ENCODE measurements at places on chromosomes 11 and 22.

- DNase-seq, result no peak
- H3K36me3 ChIP-seq, result no peaks in the 10 kb centered on the region
- H3K4me3 ChIP-seq, result no peak overlapping the region
- H3K27me3 ChIP-seq, result no peaks in the 10 kb centered on the region
- peaks cover 3% of the 10 kb centered on the region for H3K4me1 ChIP-seq
- no peak overlapping the region for H3K27ac ChIP-seq
Observed at GRCh38 chr11:58276151-58276550, 8.1 kb upstream of the OR10W1 start.

DNA sequence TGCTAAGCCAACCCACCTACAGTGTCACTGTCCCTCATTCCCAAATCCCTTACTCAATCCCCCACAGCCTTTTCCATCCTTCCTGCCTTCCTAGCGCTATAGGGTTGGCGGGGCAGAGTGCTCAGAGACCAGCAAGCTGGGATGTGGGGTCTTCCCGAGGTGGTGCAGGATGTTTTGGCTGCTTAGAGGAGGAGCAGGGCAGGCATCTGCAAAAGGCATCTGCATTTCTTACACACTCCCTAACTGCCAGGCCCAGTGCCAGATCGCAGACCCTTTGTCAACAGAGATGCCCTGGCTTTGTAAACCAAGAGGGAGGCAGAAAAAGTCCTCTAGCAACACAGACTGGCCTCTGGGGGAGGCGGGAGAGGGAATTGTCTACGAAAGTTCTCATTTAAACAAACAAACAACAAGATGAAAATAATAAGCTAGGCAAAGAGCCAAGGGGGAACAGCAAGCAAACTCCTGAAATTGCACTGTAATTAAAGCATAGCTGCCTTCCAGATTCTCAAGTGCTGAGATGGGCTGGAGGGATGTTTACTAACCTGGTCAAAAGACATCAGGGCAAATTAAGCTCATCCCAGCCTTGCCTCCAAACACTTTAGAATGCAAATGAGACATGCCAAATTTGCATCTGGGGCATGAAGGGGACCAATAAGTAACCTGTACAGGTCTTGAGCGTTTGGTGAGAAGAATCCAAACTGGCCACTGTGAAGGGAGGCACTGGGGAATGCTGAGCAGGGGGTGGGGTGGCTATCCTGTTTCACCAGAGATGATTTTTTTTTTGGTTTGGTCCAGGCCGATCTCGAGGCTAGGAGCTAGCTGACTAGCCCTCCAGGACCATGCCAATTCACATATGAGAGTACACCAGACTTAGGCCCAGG lies 38.1 kb upstream of the ADA2 start:
- peak overlapping the region; percentile 65 for H3K27ac ChIP-seq
- no peaks in the 10 kb centered on the region for H3K27me3 ChIP-seq
- H3K4me3 ChIP-seq, result peak overlapping the region; percentile 18
- H3K4me1 ChIP-seq, result peaks cover 21% of the 10 kb centered on the region

DNA sequence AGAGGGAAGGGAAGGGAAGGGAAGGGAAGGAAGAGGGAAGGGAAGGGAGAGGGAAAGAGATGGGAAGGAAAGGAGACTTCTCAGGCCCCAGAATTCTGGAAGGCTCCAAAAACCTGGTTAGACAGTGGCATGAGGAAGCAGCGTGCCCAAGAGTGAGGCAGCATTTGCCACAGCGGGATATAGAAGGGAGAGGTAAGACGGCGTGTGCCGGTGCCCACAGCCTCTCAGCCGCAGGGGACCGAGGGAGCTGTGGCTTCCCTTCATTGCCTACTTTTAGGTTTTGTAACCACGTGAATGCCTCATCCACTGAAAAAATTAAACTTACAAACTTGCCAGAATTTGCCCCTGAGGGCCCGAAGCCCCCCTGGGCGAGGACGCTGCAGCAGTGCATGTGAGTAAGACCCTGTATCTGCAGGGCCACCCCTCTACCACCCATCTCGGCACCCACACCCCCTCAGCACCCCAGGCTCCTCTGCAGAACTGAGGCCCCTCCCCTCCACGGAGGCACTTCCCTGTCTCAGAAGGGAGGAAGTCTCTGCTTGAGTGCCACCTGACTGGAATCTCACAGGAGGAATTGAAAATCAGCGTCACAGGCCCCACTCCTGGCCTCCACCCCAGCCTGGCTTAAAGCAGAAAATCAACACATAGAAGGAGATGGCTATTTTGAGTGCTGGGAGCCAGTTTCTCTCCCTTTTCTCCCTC lies 58.1 kb downstream of the LINC01488 start:
- no peaks in the 10 kb centered on the region for H3K36me3 ChIP-seq
- no peaks in the 10 kb centered on the region for H3K27me3 ChIP-seq
- no peak overlapping the region for H3K27ac ChIP-seq
- H3K4me1 ChIP-seq, result peaks cover 7% of the 10 kb centered on the region
- peak; percentile 21 for DNase-seq

- H3K27me3 ChIP-seq, result peaks cover 14% of the 10 kb centered on the region
- H3K4me1 ChIP-seq, result peaks cover 4% of the 10 kb centered on the region
- H3K4me3 ChIP-seq, result no peak overlapping the region
- no peak for DNase-seq
Observed at GRCh38 chr11:76665172-76665571, 5.4 kb downstream of the LRRC32 start.

- no peak overlapping the region for H3K4me3 ChIP-seq
- H3K4me1 ChIP-seq, result peaks cover 3% of the 10 kb centered on the region
- H3K36me3 ChIP-seq, result no peaks in the 10 kb centered on the region
- H3K27me3 ChIP-seq, result no peaks in the 10 kb centered on the region
- no peak for DNase-seq
Observed at GRCh38 chr11:48007677-48008076, 27.3 kb downstream of the PTPRJ start.

GRCh38 chr11:75140269-75141138 lies 10.4 kb upstream of the SLCO2B1 start:
- peaks cover 5% of the 10 kb centered on the region for H3K27me3 ChIP-seq
- H3K4me3 ChIP-seq, result no peak overlapping the region
- H3K36me3 ChIP-seq, result no peaks in the 10 kb centered on the region
- peak; percentile 68 for DNase-seq

GRCh38 chr11:10476342-10476741 lies 21.3 kb downstream of the AMPD3 start:
- no peaks in the 10 kb centered on the region for H3K36me3 ChIP-seq
- DNase-seq, result no peak
- H3K4me3 ChIP-seq, result no peak overlapping the region
- H3K4me1 ChIP-seq, result no peaks in the 10 kb centered on the region
- no peaks in the 10 kb centered on the region for H3K27me3 ChIP-seq

GRCh38 chr11:96316869-96317268 lies 26.1 kb downstream of the MAML2 start:
- H3K4me3 ChIP-seq, result no peak overlapping the region
- peaks cover 13% of the 10 kb centered on the region for H3K4me1 ChIP-seq
- H3K27me3 ChIP-seq, result no peaks in the 10 kb centered on the region
- H3K36me3 ChIP-seq, result peaks cover 2% of the 10 kb centered on the region
- no peak for DNase-seq

DNA sequence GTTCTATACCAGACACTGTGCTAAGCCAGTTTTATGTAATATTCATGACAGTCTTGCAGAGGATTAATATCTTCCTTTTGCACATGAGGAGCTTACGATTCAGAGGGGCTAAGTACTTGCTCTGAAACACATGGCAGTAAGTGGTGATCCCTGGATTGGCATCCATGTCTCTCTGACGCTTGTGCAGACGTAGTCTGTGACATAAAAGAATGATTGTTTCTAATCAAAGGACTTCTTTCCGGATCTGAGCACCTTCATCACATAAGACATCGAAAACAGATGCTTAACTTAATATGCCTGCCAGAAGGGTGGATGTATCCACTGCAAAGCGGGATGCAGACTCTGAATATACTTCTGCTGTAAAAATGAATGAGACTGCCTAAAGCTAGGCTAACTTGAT lies 74.8 kb downstream of the ARHGAP42 start:
- H3K36me3 ChIP-seq, result no peaks in the 10 kb centered on the region
- no peak for DNase-seq
- H3K27me3 ChIP-seq, result no peaks in the 10 kb centered on the region
- no peak overlapping the region for H3K4me3 ChIP-seq
- no peak overlapping the region for H3K27ac ChIP-seq
- peaks cover 10% of the 10 kb centered on the region for H3K4me1 ChIP-seq

DNA sequence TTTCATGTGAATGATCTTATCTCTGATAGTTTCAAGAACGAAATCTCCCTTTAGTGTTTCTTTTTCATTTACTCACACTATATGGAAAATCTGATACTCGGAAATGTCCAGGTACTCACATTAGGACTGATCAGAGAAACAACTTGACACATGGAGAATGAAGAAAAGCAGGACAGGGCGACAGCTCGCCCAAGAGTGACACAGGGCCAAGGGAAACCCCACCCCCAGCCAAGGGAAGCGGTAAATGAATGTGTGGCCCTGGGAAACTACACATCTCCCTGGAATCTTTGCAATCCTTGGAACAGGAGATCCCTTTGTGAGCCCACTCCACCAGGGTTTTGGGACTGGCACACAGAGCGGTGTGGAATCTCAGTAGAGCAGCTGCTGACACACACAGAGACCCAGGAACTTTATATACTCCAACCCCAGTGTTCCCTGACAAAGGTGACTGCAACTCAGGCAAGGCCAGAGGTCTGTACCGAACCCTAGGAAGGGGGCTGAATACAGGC lies 303.7 kb upstream of the ARHGAP42 start:
- no peak overlapping the region for H3K27ac ChIP-seq
- no peaks in the 10 kb centered on the region for H3K4me1 ChIP-seq
- no peaks in the 10 kb centered on the region for H3K27me3 ChIP-seq
- no peak overlapping the region for H3K4me3 ChIP-seq
- no peaks in the 10 kb centered on the region for H3K36me3 ChIP-seq

GRCh38 chr11:118088531-118088930 lies 1.8 kb upstream of the SMIM35 start:
- H3K27me3 ChIP-seq, result no peaks in the 10 kb centered on the region
- H3K36me3 ChIP-seq, result peaks cover 21% of the 10 kb centered on the region
- no peak overlapping the region for H3K27ac ChIP-seq
- DNase-seq, result no peak
- no peak overlapping the region for H3K4me3 ChIP-seq

GRCh38 chr22:31846161-31847115 lies 92.6 kb downstream of the DEPDC5 start:
- H3K27ac ChIP-seq, result no peak overlapping the region
- H3K4me1 ChIP-seq, result no peaks in the 10 kb centered on the region
- H3K27me3 ChIP-seq, result no peaks in the 10 kb centered on the region
- no peak overlapping the region for H3K4me3 ChIP-seq

DNA sequence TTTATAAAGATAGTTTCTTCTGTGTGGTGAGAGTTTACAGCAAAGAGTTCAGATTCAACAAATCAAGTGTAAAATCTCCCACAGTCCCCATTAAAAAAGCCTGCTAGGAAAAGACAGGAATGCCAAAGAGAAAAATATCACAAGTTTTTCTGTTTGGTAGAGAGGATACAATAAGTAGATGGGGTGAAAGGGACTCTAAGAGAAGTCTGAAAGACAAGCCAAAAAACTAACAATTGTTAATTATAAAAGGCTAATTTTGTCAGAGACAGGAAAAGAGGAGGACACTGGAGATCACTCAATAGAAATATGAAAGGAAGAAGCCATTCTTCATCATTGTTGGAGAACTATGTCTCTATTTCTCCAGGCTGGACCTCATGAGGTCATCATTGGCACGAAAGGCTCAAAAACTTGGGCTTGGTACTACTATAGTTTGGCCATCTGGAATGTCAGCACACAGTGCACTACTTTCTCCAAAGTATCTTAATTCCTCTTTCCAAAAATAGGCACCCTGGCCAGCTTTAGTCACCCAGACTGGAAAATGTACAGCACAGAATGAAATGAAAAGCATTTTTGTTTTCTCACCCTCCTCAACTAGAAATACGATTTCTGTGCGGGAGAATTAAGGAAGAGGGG lies 531 bp upstream of the SOX6 start:
- DNase-seq, result no peak
- no peaks in the 10 kb centered on the region for H3K27me3 ChIP-seq
- no peaks in the 10 kb centered on the region for H3K36me3 ChIP-seq

DNA sequence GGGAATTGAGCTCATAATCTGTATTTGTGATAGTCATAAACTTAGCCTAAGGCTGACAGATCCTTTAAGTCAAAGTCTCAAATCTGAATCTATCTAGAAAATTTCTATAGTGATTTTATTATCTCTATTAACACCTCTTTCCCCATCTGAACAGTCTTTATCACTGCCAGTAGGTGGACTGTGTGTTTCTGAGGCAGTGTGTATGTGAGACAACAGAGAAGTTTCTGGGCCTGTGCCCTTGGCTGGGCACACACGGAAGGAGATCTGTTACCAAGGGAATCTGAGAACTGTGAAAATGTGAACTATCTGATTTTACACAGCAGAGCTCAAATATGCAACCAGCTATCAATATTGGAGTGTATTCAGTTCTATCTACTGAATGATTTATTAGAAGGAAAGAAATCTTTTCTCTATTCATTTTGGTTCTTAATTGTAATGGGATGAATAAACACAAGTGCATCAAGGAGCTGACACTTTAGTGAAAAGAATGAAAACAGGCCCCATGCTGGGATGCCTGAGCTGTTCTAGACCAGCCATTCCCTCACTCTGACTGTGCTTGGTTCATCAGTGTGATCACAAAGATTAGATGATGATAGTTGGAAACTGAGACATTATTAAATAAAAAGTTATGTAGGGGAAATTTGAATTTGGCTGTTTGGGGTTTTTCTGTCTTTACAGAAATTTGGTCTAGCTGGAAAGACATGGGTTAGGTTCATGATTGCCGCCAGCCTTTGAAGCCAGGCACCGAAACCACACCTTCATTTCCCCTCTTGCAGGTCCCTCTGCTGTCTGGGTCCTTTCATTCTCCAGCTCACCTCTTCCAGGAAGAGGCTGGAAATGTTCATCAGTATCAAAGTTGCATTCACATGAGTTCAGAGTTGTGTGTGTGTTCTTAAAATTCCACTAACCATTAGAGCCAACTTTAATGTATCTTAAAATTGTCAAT lies 68.1 kb downstream of the LIF start:
- no peaks in the 10 kb centered on the region for H3K27me3 ChIP-seq
- no peak overlapping the region for H3K27ac ChIP-seq
- H3K4me1 ChIP-seq, result peaks cover 4% of the 10 kb centered on the region
- H3K36me3 ChIP-seq, result no peaks in the 10 kb centered on the region
- no peak for DNase-seq

- no peak for DNase-seq
- peaks cover 6% of the 10 kb centered on the region for H3K4me1 ChIP-seq
- H3K27ac ChIP-seq, result no peak overlapping the region
- H3K4me3 ChIP-seq, result no peak overlapping the region
- no peaks in the 10 kb centered on the region for H3K27me3 ChIP-seq
Observed at GRCh38 chr11:84566671-84567070, 1060.5 kb downstream of the DLG2 start.

GRCh38 chr11:79212741-79213190 lies 228.1 kb downstream of the TENM4 start:
- H3K27me3 ChIP-seq, result no peaks in the 10 kb centered on the region
- no peaks in the 10 kb centered on the region for H3K4me1 ChIP-seq
- no peak overlapping the region for H3K27ac ChIP-seq
- DNase-seq, result no peak

- no peak overlapping the region for H3K27ac ChIP-seq
- no peaks in the 10 kb centered on the region for H3K36me3 ChIP-seq
- H3K4me3 ChIP-seq, result peak overlapping the region; percentile 16
- no peak for DNase-seq
Observed at GRCh38 chr11:64037027-64037634, 1.4 kb downstream of the FLRT1 start.

All from large intestine (tissue), 12 donors.